Esophagus squamous epithelium (tissue), 5 donors: ENCODE measurements at places on chromosomes 7 and 10.

- no peaks in the 10 kb centered on the region for H3K27me3 ChIP-seq
- no peak for DNase-seq
- H3K4me3 ChIP-seq, result no peak overlapping the region
- peak overlapping the region; percentile 13 for H3K27ac ChIP-seq
- H3K36me3 ChIP-seq, result no peaks in the 10 kb centered on the region
These were observed 62.8 kb upstream of the KDM7A start for GRCh38 chr7:140239653-140239935.

- no peaks in the 10 kb centered on the region for H3K36me3 ChIP-seq
- no peaks in the 10 kb centered on the region for H3K4me1 ChIP-seq
- DNase-seq, result no peak
- H3K4me3 ChIP-seq, result no peak overlapping the region
- no peaks in the 10 kb centered on the region for H3K27me3 ChIP-seq
- H3K27ac ChIP-seq, result no peak overlapping the region
These were observed 176.0 kb upstream of the NAMPT start for GRCh38 chr7:106460792-106461254.

DNA sequence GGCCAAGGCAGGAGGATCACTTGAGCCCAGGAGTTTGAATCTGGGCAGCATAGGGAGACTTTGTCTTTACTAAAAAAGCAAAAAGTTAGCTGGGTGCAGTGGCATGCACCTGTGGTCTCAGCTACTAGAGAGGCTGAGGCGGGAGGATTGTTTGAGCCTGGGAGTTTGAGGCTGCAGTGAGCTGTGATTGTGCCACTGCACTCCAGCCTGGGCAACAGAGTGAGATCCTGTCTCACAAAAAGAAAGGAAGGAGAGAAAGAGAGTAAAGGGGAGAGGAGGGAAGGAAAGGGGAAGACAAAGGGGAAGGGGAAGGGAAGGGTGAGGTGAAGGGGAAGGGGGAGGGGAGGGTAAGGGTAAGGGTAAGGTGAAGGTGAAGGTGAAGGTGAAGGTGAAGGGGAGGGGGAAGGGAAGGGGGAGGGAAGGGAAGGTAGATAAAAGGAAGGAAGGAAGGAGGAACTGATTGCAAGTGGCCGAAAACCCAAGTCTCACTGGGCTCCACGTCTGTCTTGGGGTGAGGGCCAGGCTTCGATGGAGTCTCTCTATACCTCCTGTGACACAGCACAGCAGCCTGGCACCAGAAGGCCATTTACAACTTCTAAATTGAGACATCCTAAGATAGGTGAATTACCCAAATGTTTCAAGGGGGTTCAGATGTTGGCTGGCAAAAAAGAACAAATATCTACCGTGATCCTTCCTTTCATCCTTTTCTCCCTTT, 4.0 kb upstream of the KLRG2 start:
- peaks cover 15% of the 10 kb centered on the region for H3K4me1 ChIP-seq
- no peak overlapping the region for H3K4me3 ChIP-seq
- no peak overlapping the region for H3K27ac ChIP-seq
- H3K36me3 ChIP-seq, result no peaks in the 10 kb centered on the region

DNA sequence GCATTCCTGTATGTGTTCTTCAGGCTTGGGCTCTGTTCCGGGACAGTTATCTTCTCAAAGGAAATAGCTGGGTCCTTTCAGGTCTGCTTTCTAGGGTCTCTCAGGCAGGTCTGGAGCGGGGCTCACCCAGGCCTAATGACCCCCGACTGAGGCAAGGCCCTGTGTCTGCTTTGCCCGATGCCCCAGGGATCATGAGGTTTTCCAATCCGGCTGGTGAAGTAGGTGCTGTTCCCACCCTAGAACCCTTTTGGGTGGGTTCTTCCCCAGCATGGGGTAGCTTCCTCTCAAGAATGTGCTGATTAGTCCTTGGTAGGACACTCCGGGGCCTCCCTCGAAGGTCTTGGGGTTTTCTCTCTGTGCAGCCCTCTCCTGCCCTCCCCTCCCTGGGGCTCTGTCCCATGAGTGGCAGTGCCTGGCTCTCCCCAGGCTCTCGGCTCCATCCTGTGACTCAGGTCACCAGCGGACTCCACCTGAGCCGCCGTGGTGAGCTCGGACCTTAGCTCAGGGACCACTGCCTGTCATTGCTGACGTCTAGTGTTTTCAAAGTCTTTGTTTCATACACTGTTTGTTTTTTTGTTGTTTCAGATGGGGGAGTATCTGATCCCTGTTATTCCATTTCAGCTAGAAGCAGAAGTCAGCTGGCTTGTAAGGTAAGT, 71.0 kb upstream of the NKX6-2 start:
- no peak for DNase-seq
- H3K4me1 ChIP-seq, result no peaks in the 10 kb centered on the region
- peaks cover 38% of the 10 kb centered on the region for H3K27me3 ChIP-seq
- no peak overlapping the region for H3K4me3 ChIP-seq
- no peak overlapping the region for H3K27ac ChIP-seq

DNA sequence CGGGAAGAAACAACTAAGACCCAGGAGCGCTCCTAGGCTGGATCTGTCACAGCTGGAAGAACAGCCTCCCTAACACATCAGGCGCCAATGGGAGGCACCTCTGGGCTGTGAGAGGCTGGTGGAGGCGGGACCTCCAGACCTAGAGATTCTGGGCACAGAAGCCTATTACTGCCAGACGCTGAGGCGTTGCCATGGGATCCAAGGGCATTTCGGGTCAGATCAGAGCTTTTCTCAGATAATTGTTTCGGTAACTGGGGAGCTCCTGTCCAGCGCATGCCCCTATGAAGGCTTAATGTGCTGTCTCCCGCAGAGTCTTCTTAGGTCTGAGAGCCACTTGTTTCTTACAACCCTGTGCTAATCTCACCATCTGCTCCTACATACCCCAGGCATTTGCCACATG, 339.2 kb downstream of the ZNF716 start:
- H3K27ac ChIP-seq, result no peak overlapping the region
- H3K4me3 ChIP-seq, result no peak overlapping the region
- no peaks in the 10 kb centered on the region for H3K36me3 ChIP-seq
- H3K4me1 ChIP-seq, result no peaks in the 10 kb centered on the region
- H3K27me3 ChIP-seq, result no peaks in the 10 kb centered on the region
- no peak for DNase-seq

GRCh38 chr7:16589881-16590280, 55.7 kb downstream of the ANKMY2 start:
- DNase-seq, result no peak
- H3K27me3 ChIP-seq, result no peaks in the 10 kb centered on the region
- no peaks in the 10 kb centered on the region for H3K4me1 ChIP-seq
- H3K36me3 ChIP-seq, result no peaks in the 10 kb centered on the region
- no peak overlapping the region for H3K4me3 ChIP-seq
- H3K27ac ChIP-seq, result no peak overlapping the region

- no peak overlapping the region for H3K27ac ChIP-seq
- no peak for DNase-seq
- no peaks in the 10 kb centered on the region for H3K36me3 ChIP-seq
- no peaks in the 10 kb centered on the region for H3K4me1 ChIP-seq
- H3K27me3 ChIP-seq, result no peaks in the 10 kb centered on the region
- H3K4me3 ChIP-seq, result no peak overlapping the region
These were observed 23.0 kb downstream of the TMEM176A start for GRCh38 chr7:150823484-150824126.

- H3K4me1 ChIP-seq, result peaks cover 30% of the 10 kb centered on the region
- H3K4me3 ChIP-seq, result peak overlapping the region; percentile 21
- peak overlapping the region; percentile 81 for H3K27ac ChIP-seq
- DNase-seq, result no peak
- H3K36me3 ChIP-seq, result no peaks in the 10 kb centered on the region
These were observed 13.8 kb downstream of the BTRC start for GRCh38 chr10:101367569-101368453.

- no peaks in the 10 kb centered on the region for H3K36me3 ChIP-seq
- no peak overlapping the region for H3K27ac ChIP-seq
- no peaks in the 10 kb centered on the region for H3K27me3 ChIP-seq
- no peak for DNase-seq
- H3K4me3 ChIP-seq, result no peak overlapping the region
These were observed 78.6 kb upstream of the CAPZA2 start for GRCh38 chr7:116783666-116784318.

GRCh38 chr7:148175512-148175911, 415.1 kb upstream of the C7orf33 start:
- DNase-seq, result no peak
- H3K4me1 ChIP-seq, result no peaks in the 10 kb centered on the region
- H3K27me3 ChIP-seq, result no peaks in the 10 kb centered on the region
- no peak overlapping the region for H3K4me3 ChIP-seq
- no peaks in the 10 kb centered on the region for H3K36me3 ChIP-seq

GRCh38 chr7:154738216-154738615, 264.7 kb downstream of the PAXIP1 start:
- no peaks in the 10 kb centered on the region for H3K27me3 ChIP-seq
- no peaks in the 10 kb centered on the region for H3K36me3 ChIP-seq
- H3K27ac ChIP-seq, result no peak overlapping the region
- no peak overlapping the region for H3K4me3 ChIP-seq
- no peaks in the 10 kb centered on the region for H3K4me1 ChIP-seq
- DNase-seq, result no peak

- H3K4me3 ChIP-seq, result no peak overlapping the region
- H3K27me3 ChIP-seq, result no peaks in the 10 kb centered on the region
- DNase-seq, result no peak
- H3K27ac ChIP-seq, result no peak overlapping the region
- H3K36me3 ChIP-seq, result peaks cover 26% of the 10 kb centered on the region
- no peaks in the 10 kb centered on the region for H3K4me1 ChIP-seq
These were observed 128.0 kb downstream of the RSU1 start for GRCh38 chr10:16689227-16689626.

DNA sequence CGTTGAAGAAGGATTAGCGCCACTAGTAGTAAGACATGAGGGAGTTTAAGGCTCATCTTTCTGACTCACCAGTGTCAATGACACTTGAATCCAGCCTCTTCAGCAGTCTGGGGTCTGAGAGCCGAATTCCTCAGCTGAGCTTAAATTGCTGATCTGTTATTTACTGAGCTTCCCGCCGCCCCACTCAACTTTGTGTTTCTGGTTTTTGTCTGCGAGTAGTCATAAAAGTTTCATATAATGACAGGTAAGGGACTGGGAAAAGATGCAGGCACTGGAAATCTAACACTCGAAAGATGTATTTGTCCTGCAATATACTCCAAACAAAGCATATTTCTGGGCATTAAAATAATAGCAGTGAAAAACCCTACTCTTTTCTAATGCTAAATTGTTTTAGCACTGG, 51.2 kb upstream of the RELN start:
- no peak for DNase-seq
- H3K36me3 ChIP-seq, result no peaks in the 10 kb centered on the region
- H3K27ac ChIP-seq, result no peak overlapping the region
- no peaks in the 10 kb centered on the region for H3K27me3 ChIP-seq
- H3K4me1 ChIP-seq, result no peaks in the 10 kb centered on the region
- H3K4me3 ChIP-seq, result no peak overlapping the region

DNA sequence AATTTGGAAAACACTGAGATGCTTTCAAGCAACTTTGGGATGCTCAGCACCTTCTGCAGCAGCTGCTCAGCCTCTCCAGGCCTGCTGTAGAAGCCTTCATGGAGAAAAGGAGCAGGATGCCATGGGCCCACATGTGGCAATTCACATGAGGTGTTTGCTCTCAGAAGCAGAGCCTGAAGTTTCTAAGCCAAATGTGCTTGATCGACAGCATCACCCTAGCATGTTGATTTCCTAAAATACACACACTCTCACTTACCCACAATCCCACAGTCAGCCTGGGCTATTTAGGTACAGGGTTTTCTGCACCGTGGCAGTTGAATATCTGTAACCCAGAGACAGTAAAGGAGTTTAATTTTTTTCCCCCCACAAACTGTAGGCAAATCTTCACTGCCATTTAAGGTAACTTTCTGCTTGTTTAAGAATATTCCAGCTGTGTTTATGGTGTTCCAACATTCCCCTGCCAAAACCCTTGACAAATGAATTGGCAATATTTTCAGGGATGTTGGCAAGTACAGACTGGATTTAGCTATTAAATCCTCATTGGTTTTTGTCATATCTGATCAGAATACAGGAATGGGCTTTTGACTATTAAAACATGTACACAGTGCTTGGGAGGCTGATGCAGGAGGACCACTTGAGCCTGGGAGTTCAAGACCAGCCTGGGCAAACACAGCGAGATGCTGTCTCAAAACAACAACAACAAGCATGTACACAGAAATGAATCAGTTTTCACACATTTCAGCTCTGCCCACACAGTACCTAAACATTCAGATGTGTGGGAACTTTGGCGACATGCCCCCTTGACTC, 244.2 kb downstream of the CELF2 start:
- no peaks in the 10 kb centered on the region for H3K27me3 ChIP-seq
- H3K36me3 ChIP-seq, result peaks cover 26% of the 10 kb centered on the region
- peak overlapping the region; percentile 5 for H3K27ac ChIP-seq
- DNase-seq, result no peak
- no peak overlapping the region for H3K4me3 ChIP-seq
- peaks cover 27% of the 10 kb centered on the region for H3K4me1 ChIP-seq
